ENCODE measurements at places on chromosomes 11 and 22.

- H3K4me3 ChIP-seq, result no peak overlapping the region
- H3K27ac ChIP-seq, result peak overlapping the region; percentile 70
- DNase-seq, result no peak
- H3K36me3 ChIP-seq, result peaks cover 12% of the 10 kb centered on the region
These were observed 76.3 kb downstream of the MICAL2 start for GRCh38 chr11:12186701-12187100.

GRCh38 chr22:46336119-46337078 is 885 bp downstream of the TRMU start:
- H3K4me1 ChIP-seq, result peaks cover 9% of the 10 kb centered on the region
- no peaks in the 10 kb centered on the region for H3K27me3 ChIP-seq
- H3K36me3 ChIP-seq, result peaks cover 25% of the 10 kb centered on the region

DNA sequence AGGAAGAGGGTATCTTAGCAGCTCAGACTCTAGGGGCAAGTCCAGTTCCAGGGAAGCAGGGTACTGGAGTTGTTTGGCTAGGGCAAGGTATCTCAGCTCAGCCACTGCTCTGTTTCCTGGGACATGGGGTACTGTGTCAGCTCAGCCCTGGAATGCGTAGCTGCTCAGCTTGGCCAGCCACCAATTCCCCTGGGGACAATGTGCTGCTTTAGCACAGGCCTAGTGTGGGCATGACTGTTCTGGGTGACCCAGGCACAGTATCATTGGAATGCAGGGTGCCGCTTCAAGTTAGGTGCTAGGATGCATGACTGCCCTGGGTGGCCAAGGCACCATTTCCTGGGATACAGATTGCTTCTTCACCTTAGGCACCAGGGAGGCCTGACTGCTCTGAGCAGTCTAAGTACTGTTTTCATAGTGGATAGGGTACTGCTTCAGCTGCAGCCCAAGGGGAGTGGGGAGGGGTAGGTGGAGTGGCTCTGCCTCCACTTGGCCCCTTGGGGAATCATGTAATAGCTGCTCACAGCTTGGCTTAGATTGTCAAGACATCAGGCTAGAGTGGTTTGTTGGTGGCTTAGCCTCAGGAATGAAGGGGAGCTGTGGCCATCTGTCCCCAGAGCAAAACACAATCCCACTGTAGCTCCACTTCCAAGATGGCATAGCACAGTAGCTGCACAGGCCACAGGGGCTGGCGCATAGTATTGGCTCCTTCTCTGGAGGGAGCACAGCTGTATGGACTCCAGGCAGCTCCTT is 36.0 kb downstream of the MADD start:
- peak; percentile 27 for DNase-seq
- no peaks in the 10 kb centered on the region for H3K27me3 ChIP-seq
- peaks cover 47% of the 10 kb centered on the region for H3K36me3 ChIP-seq
- H3K4me1 ChIP-seq, result peaks cover 24% of the 10 kb centered on the region
- H3K27ac ChIP-seq, result peak overlapping the region; percentile 83

DNA sequence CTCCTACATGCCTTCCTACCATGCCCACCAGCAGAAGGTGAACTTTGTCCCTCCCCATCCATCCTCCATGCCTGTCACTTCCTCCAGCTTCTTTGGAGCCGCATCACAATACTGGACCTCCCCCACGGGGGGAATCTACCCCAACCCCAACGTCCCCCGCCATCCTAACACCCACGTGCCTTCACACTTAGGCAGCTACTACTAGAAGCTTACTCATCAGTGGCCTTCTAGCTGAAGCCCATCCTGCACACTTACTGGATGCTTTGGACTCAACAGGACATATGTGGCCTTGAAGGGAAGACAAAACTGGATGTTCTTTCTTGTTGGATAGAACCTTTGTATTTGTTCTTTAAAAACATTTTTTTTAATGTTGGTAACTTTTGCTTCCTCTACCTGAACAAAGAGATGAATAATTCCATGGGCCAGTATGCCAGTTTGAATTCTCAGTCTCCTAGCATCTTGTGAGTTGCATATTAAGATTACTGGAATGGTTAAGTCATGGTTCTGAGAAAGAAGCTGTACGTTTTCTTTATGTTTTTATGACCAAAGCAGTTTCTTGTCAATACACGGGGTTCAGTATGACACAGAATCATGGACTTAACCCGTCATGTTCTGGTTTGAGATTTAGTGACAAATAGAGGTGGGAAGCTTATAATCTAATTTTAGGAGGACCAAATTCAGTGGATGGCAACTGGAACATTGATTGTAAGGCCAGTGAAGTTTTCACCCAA is 56.1 kb downstream of the KCNJ1 start:
- no peak for DNase-seq
- no peaks in the 10 kb centered on the region for H3K27me3 ChIP-seq
- no peak overlapping the region for H3K4me3 ChIP-seq

GRCh38 chr11:58134151-58134550 is 8.8 kb upstream of the OR9I1 start:
- no peaks in the 10 kb centered on the region for H3K27me3 ChIP-seq
- H3K27ac ChIP-seq, result no peak overlapping the region
- no peaks in the 10 kb centered on the region for H3K36me3 ChIP-seq
- H3K4me3 ChIP-seq, result no peak overlapping the region
- DNase-seq, result no peak

- H3K4me3 ChIP-seq, result no peak overlapping the region
- no peak for DNase-seq
- H3K36me3 ChIP-seq, result no peaks in the 10 kb centered on the region
These were observed 1282.0 kb upstream of the CNTN5 start for GRCh38 chr11:97738751-97739150.

GRCh38 chr22:30244066-30244465 is 2.5 kb downstream of the LIF start:
- H3K36me3 ChIP-seq, result no peaks in the 10 kb centered on the region
- H3K4me3 ChIP-seq, result no peak overlapping the region
- H3K27me3 ChIP-seq, result peaks cover 8% of the 10 kb centered on the region

GRCh38 chr11:93267383-93267782 is 63.2 kb upstream of the DEUP1 start:
- no peak for DNase-seq
- no peaks in the 10 kb centered on the region for H3K36me3 ChIP-seq
- no peak overlapping the region for H3K4me3 ChIP-seq

DNA sequence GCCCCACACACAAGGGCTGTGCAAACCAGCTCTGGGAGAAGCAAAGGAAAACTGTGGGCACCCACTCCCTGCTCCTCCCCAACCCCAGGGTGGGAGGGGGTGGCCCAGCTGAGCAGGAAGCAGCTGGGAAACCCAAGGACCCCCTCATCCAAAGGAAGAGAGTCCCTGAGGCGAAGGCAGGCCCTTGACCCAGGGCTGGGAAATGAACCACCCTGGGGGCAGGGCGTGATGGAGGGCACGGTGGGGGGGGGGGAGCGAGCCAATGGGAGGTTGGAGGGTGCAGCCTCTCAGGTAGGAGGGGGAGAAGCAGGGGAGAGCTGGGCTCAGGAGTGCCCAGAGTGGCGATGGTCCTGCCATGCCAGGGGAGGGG is 16.8 kb downstream of the SCN4B start:
- no peak for DNase-seq
- H3K4me3 ChIP-seq, result no peak overlapping the region
- no peak overlapping the region for H3K27ac ChIP-seq
- H3K36me3 ChIP-seq, result no peaks in the 10 kb centered on the region
- H3K27me3 ChIP-seq, result no peaks in the 10 kb centered on the region
- H3K4me1 ChIP-seq, result no peaks in the 10 kb centered on the region

GRCh38 chr22:36340621-36341020 is 47.1 kb downstream of the MYH9 start:
- peaks cover 64% of the 10 kb centered on the region for H3K36me3 ChIP-seq
- no peaks in the 10 kb centered on the region for H3K27me3 ChIP-seq
- no peak overlapping the region for H3K4me3 ChIP-seq
- peak overlapping the region; percentile 91 for H3K27ac ChIP-seq

GRCh38 chr11:9827708-9828107 is 163.8 kb downstream of the SWAP70 start:
- H3K27me3 ChIP-seq, result no peaks in the 10 kb centered on the region
- no peaks in the 10 kb centered on the region for H3K4me1 ChIP-seq
- no peak for DNase-seq
- H3K4me3 ChIP-seq, result no peak overlapping the region
- no peak overlapping the region for H3K27ac ChIP-seq

- H3K27me3 ChIP-seq, result no peaks in the 10 kb centered on the region
- no peaks in the 10 kb centered on the region for H3K4me1 ChIP-seq
- no peak overlapping the region for H3K27ac ChIP-seq
- no peak for DNase-seq
- H3K4me3 ChIP-seq, result no peak overlapping the region
These were observed 152.7 kb upstream of the TBCEL start for GRCh38 chr11:120871194-120871593.

GRCh38 chr11:7892059-7892699 is 38.9 kb downstream of the OR10A6 start:
- no peaks in the 10 kb centered on the region for H3K27me3 ChIP-seq
- H3K36me3 ChIP-seq, result no peaks in the 10 kb centered on the region
- H3K4me1 ChIP-seq, result no peaks in the 10 kb centered on the region
- H3K4me3 ChIP-seq, result no peak overlapping the region
- no peak overlapping the region for H3K27ac ChIP-seq

GRCh38 chr22:26679003-26679629 is 21.7 kb downstream of the MIAT start:
- H3K27ac ChIP-seq, result no peak overlapping the region
- H3K4me3 ChIP-seq, result no peak overlapping the region
- no peaks in the 10 kb centered on the region for H3K27me3 ChIP-seq

GRCh38 chr22:24465566-24465965 is 29.6 kb upstream of the UPB1 start:
- no peak overlapping the region for H3K4me3 ChIP-seq
- no peaks in the 10 kb centered on the region for H3K36me3 ChIP-seq
- H3K27ac ChIP-seq, result no peak overlapping the region
- DNase-seq, result no peak

- H3K27ac ChIP-seq, result no peak overlapping the region
- peaks cover 16% of the 10 kb centered on the region for H3K4me1 ChIP-seq
- no peaks in the 10 kb centered on the region for H3K27me3 ChIP-seq
- H3K36me3 ChIP-seq, result no peaks in the 10 kb centered on the region
These were observed 67.7 kb upstream of the PICALM start for GRCh38 chr11:86136538-86136937.

GRCh38 chr11:36779791-36780190 is 181.8 kb upstream of the RAG2 start:
- H3K27ac ChIP-seq, result no peak overlapping the region
- no peak overlapping the region for H3K4me3 ChIP-seq
- no peaks in the 10 kb centered on the region for H3K36me3 ChIP-seq
- no peak for DNase-seq
- H3K27me3 ChIP-seq, result no peaks in the 10 kb centered on the region

- H3K36me3 ChIP-seq, result no peaks in the 10 kb centered on the region
- H3K4me1 ChIP-seq, result no peaks in the 10 kb centered on the region
These were observed 559.1 kb downstream of the FAM181B start for GRCh38 chr11:82174610-82175009.

GRCh38 chr11:17650127-17650911 is 69.1 kb upstream of the MYOD1 start:
- H3K36me3 ChIP-seq, result no peaks in the 10 kb centered on the region
- no peak for DNase-seq
- no peak overlapping the region for H3K4me3 ChIP-seq
- H3K4me1 ChIP-seq, result no peaks in the 10 kb centered on the region

- H3K27ac ChIP-seq, result no peak overlapping the region
- DNase-seq, result no peak
- H3K36me3 ChIP-seq, result no peaks in the 10 kb centered on the region
- no peak overlapping the region for H3K4me3 ChIP-seq
These were observed 9.0 kb upstream of the HIKESHI start for GRCh38 chr11:86292912-86293616.

DNA sequence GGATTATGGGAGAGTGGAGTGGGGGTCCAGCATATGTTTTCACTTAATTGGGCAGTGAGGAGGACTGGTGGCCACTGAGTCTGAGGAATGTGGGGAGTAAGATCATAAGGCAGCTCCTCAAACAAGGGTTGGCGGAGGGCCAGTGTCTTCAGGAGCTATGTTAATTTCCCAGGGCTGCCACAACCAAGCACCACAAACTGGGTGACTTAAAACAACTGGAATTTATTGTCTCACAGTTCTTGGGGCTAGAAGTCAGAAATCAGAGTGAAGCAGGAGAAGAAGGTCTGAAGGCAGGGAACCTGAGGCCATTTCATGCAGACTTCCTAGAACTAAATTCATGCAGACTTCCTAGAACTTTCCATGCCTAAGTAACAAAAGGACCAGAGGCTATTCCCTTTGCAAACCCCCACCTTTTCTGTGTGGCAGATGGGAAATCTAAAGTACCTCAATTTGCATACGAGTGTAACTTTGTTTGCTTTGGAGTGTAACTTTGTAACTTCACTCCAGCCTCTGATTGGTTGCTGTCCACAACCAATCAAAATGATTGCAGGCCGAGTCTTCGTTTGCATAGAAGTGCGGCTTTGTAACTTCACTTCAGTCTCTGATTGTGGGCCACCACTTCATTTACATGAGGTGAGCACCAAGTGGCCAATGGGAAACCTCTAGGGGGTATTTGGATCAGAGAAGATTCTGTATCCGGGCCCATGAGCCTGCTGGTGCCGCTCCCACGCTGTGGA is 50.5 kb upstream of the ZBED5 start:
- H3K4me3 ChIP-seq, result peak overlapping the region; percentile 56
- no peaks in the 10 kb centered on the region for H3K27me3 ChIP-seq
- DNase-seq, result no peak
- no peaks in the 10 kb centered on the region for H3K36me3 ChIP-seq
- peak overlapping the region; percentile 54 for H3K27ac ChIP-seq

- no peak overlapping the region for H3K4me3 ChIP-seq
- no peaks in the 10 kb centered on the region for H3K4me1 ChIP-seq
- H3K36me3 ChIP-seq, result no peaks in the 10 kb centered on the region
- H3K27ac ChIP-seq, result no peak overlapping the region
- DNase-seq, result no peak
- no peaks in the 10 kb centered on the region for H3K27me3 ChIP-seq
These were observed 846.6 kb upstream of the ANO3 start for GRCh38 chr11:25485315-25485714.

- H3K4me3 ChIP-seq, result no peak overlapping the region
- no peaks in the 10 kb centered on the region for H3K36me3 ChIP-seq
- no peak for DNase-seq
These were observed 68.7 kb downstream of the PTPRJ start for GRCh38 chr11:48049036-48049435.

- peak overlapping the region; percentile 62 for H3K4me3 ChIP-seq
- H3K27ac ChIP-seq, result peak overlapping the region; percentile 82
- DNase-seq, result no peak
- H3K36me3 ChIP-seq, result no peaks in the 10 kb centered on the region
- H3K4me1 ChIP-seq, result peaks cover 12% of the 10 kb centered on the region
- no peaks in the 10 kb centered on the region for H3K27me3 ChIP-seq
These were observed 3.2 kb downstream of the C11orf54 start for GRCh38 chr11:93744669-93745004.

All from thoracic aorta (tissue), 2 donors.